ENCODE measurements at places on chromosomes 7 and 10. TPM values are rescaled to one million over a fixed set of nuclear protein-coding genes. Genes with fewer than 3 reads are reported as not detected.

GRCh38 chr7:47721670-47722069, 139.8 kb upstream of the TNS3 start:
- no peak for DNase-seq

DNA sequence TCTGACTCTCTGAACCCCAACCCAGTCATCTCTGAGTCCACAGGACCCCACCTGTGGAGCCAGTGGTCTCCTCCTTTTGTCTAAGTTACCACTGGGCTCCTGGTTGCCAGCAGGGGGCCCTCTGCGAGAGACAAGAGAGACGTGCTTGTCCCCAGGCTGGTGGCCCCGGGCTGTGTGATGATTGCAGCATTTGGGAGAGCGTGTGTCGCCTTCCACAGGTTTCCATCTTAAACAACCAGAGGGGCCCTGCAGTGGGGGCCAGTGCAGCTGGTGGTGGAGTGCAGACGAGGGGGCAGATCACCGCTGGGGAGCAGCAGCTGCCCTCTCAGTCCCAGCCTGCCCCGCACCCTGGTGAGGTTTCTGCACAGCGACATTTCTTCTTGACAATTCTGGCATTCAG, 122.4 kb upstream of the PPP2R2D start:
- DNase-seq = no peak

GRCh38 chr10:13346283-13347042, 1.6 kb downstream of the SEPHS1 start:
- peak; percentile 38 for DNase-seq

- DNase-seq = no peak
Measured at GRCh38 chr7:96314402-96315124, 7.3 kb downstream of the SLC25A13 start.

The EPC1 gene
- polyA plus RNA-seq = 77.9 TPM

The OR2A42 gene
- polyA plus RNA-seq = 1.0 TPM

All from right renal cortex interstitium (tissue), 3 donors.